NCI-H526 (cell line): ENCODE measurements at places on chromosomes 4 and X.

- DNase-seq, result no peak
Measured at GRCh38 chrX:73447311-73447794, 500 bp downstream of the CDX4 start.

DNA sequence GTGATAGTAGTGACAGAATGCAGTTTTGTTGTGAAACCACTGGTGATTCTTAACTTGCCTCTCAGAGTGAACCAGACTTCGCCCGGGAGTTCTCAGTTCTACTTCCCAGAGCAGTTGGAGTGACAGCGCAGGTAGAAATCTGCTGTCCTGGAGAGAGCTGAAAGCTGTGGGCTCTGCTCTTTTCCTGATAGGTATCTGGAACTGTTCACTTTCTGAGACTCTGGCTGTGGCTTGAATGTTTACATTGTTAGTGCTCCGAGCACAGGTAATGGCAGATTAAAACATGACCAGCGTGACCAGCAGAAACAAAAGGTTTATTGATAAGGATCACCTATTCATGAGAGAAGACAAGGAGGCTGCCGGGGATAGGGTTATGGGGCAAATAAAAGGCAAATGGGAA lies 360.7 kb downstream of the BMPR1B start:
- DNase-seq, result peak; percentile 85

- no peak for DNase-seq
Measured at GRCh38 chr4:6229671-6230501, 29.5 kb upstream of the JAKMIP1 start.

- DNase-seq, result no peak
Measured at GRCh38 chr4:38123555-38123954, 163.4 kb downstream of the PTTG2 start.

GRCh38 chr4:74893171-74893570 lies 39.7 kb upstream of the PARM1 start:
- no peak for DNase-seq

DNA sequence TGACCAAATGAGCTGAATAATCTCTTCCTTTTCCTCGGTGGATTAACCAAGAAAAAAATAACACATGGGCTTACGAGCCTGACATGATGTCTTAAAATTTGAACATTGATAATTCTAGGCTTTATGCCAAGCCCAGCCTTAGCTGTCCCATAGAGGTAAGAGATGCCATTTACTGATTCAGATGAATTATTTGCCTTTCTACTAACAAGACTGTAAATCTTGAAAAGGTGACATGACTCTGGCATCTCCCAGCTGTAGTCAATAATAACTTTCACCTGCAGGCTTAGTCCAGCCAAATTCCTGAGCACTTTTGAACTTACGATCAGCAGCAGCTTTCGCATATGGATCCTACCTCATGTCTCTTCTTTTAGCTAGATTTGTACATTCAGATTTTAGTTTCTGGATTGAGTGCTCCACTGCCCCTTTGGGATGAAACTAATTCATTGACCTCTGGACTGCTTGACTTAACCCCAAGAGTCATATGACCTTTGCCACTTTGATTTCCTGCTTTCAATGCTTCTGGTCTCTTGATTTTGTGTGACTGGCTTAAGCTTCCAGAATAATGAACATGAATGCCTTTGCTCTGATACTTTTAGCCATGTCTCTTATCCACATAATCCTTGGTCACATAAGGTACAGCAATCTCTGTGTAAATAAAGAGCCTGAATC lies 876.4 kb upstream of the SLIT2 start:
- DNase-seq, result no peak

DNA sequence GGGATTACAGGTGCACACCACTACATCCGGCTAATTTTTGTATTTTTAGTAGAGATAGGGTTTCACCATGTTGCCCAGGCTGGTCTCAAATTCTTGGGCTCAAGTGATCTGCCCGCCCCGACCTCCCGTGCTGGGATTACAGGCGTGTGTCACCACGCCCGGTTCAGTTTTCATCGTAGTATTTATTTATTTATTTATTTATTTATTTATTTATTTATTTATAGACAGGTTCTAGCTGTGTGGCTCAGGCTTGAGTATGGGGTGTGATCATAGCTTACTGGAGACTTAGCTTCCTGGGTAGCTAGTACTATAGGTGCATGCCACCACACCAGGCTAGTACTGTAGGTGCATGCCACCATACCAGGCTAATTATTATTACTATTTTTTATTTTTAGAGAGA lies 64.1 kb upstream of the STOX2 start:
- no peak for DNase-seq

- no peak for DNase-seq
Measured at GRCh38 chr4:35653451-35653850, 590.9 kb downstream of the ARAP2 start.

- DNase-seq, result no peak
Measured at GRCh38 chr4:114263233-114263632, 283.8 kb upstream of the ARSJ start.

GRCh38 chr4:15423285-15423711 lies 4.5 kb upstream of the C1QTNF7 start:
- no peak for DNase-seq

- peak; percentile 11 for DNase-seq
Measured at GRCh38 chr4:42655921-42656678, 805 bp downstream of the ATP8A1 start.

DNA sequence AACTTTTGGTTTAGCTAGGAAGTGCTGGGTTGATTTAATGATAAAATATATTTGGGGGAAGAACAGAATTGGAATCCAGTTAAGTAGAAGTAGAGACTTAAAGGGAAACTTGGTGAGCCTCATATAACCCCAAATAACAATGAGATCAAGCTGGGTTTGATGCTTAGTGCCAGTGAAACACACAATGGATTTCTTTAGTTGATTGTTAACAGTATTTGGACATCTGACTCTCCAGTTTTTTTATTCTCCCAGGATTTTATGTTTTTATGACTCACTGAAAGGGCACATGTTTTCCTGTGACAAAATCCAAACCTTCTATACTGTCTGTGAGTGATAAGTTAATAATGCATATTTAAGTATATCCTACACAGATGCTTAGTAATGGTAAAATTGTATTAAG lies 2.7 kb upstream of the NEUROG2 start:
- DNase-seq, result no peak

DNA sequence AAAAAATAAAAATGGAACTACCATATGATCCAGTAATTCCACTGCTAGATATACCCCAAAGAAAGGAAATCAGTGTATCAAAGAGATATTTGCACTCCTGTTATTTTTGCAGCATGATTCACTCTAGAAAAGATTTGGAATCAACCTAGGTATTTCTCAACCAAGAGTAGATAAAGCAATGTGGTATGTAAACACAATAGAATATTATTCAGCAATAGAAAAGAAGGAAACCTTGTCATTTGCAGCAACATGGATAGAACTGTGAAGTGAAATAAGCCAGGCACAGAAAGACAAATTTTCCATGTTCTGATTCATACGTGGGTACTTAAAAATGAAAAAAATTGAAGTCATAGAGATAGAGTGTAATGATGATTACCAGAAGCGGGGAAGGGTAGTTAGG lies 362.3 kb upstream of the EPHA5 start:
- no peak for DNase-seq

GRCh38 chr4:145937971-145938611 lies 532 bp downstream of the ZNF827 start:
- DNase-seq, result peak; percentile 17

DNA sequence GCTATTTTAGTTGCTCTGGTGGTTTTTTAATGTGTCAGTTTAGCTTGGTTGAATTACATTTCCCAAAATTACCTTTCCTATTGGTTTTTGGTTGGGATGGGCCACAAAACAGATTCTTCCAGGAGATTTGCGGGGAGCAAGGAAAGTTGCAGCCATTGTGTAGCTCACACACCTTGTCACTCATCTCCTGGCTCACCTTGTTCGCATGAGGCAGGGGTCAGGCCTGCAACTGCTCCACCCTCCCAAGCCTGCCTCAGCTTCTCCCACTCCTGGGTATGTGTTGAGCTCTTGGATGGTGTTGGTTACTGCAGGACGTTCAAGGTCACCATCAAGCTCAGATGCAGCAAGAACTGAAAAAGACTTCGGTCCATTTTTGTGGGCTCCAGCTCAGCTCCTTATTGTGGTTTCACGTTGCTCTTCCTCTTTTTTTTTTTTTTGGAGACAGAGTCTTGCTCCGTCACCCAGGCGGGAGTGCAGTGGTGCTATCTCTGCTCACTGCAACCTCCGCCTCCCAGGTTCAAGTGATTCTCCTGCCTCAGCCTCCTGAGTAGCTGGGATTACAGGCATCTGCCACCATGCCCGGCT lies 95.6 kb upstream of the METTL14 start:
- DNase-seq, result no peak

DNA sequence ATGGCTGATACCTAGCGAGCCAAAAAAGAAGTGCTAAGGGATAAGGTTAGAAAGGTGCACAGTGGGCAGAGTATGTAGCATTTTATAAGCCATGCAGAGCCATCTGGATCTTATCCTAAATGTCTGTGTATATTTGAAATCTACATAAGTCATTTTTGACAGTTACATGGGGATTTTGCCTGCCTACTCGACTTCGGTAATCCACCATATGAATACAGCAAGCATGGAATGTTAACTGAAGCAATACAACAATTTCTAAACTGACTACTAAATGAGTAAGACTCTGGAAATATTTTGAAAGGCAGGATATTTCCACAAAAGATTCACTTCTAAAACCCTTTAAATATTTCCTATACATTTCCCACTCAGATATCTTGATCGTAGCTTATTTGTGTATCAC lies 122.5 kb downstream of the KCNIP4 start:
- no peak for DNase-seq

- no peak for DNase-seq
Measured at GRCh38 chr4:118759481-118759880, 74.3 kb downstream of the METTL14 start.

DNA sequence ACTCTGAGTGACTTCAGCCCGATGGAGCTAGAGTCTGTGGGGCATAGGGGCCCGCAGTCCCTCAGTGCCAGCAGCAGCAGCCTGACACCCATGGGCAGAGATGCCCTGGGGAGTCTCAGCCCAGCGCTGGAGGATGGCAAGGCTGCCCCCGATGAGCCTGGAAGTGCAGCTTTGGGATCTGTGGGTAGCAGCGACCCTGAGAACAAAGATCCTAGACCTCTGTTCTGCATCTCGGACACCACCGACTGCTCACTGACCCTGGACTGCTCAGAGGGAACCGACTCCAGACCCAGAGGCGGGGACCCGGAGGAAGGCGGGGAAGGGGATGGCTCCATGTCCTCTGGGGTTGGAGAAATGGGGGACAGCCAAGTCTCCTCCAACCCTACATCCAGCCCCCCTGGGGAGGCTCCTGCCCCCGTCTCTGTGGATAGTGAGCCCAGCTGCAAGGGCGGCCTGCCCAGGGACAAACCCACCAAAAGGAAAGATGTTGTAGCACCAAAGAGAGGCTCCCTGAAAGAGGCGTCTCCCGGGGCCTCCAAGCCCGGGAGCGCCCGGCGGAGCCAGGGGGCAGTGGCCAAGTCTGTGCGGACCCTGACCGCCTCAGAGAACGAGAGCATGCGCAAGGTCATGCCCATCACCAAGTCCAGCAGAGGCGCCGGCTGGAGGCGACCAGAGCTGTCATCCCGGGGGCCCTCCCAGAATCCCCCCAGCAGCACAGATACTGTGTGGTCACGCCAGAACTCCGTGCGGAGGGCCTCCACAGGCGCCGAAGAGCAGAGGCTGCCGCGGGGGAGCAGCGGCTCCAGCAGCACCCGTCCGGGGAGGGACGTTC lies 39.5 kb downstream of the FHDC1 start:
- DNase-seq, result no peak

DNA sequence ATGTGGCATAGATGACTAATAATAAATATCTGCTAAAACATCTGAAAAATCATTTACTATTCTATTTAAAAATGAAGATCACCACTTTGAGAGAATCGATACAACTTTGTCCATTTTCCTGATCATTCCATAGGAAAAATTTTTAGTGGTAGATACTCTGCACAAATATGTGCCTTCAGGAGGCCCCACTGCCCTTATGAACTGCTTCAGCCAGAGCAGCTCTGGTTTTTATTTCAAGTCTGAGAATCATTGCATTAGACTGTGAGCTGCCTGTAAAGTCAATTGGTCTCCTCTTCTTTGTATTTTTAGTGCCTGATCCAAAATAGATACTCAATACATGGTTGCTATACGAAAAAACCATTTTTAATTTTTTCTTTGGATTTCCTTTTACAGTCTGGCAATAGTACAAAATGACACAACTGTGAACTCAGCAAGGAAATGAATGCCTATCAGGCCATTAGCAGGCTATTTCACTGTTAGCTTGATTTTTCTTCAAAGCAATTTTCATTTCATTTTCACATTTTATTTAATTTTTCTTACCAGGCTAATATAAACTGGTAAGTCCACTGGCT lies 69.1 kb downstream of the SHISA3 start:
- DNase-seq, result no peak

- peak; percentile 33 for DNase-seq
Measured at GRCh38 chr4:109826719-109827118, 1.1 kb upstream of the RRH start.

- DNase-seq, result no peak
Measured at GRCh38 chr4:150849016-150849415, 166.1 kb downstream of the LRBA start.

DNA sequence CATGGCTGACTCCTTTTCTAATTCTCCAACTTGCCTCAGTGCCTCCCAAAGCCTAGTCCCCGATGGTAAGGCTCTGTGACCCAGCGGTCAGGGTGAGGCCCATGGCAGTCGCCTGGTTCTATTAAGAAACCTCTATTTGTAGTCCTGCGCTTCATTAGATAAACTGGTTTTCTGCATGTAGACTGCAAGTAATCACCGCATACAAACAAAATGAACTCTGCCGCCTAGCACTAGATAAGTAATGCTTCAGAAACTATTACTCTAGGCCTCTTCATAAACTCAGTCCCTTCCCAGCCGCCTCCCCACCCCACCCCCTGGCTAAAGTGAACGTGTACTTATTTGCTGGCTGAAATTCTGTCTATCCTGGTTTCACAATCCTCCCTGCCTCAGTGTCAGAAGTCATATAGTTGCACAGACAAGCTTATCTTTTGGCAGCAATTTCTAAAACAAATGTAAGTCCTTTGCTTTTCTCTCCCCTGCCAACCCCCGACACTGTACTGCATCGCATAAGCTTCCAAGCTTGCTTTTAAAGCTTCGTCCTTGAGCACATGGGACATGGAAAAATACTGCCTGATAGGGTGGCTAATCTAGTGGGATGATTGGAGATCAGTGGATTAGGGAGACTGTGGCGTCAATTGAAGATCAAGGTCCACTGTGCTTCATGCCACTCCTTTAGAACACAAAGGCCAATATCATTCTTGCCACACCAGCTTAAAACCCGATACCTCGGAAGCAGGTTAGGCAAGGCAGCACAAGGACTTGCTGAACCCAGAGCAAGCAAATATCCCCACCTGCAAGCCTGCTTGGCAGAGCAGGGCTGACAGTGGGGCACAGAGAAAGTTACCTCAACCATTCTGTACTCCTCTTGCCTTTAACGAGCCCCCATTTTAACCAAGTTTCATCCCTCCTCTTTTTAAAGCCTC lies 125.8 kb downstream of the IRF2 start:
- DNase-seq, result peak; percentile 56

GRCh38 chr4:54440394-54441136 lies 211.5 kb downstream of the PDGFRA start:
- DNase-seq, result no peak
